ENCODE measurements at places on chromosomes 4 and X. TPM values are rescaled to one million over a fixed set of nuclear protein-coding genes. Genes with fewer than 3 reads are reported as not detected.

Gene TKTL2
- total RNA-seq, result 0.17 TPM

Gene PALLD
- total RNA-seq, result 61.3 TPM

Gene RAB39B
- 21.7 TPM for total RNA-seq

Gene NOX1
- not detected for total RNA-seq

Gene DCHS2
- 7.9 TPM for total RNA-seq

Gene THAP6
- 21.2 TPM for total RNA-seq

Gene SPATA4
- total RNA-seq, result 1.1 TPM

Gene RTL3
- not detected for total RNA-seq

Gene CSAG2
- total RNA-seq, result not detected

Gene COL4A6
- total RNA-seq, result 39.4 TPM

Gene SHROOM2
- 15.5 TPM for total RNA-seq

Gene AVPR2
- total RNA-seq, result 0.11 TPM

Gene SH3BGRL
- total RNA-seq, result 131 TPM

Gene CLCN4
- total RNA-seq, result 63.0 TPM

Gene GPC3
- 109 TPM for total RNA-seq

Gene CCDC160
- 7.4 TPM for total RNA-seq

Gene RIBC1
- total RNA-seq, result 1.8 TPM

Gene BST1
- 14.1 TPM for total RNA-seq

Gene GABRG1
- total RNA-seq, result 5.1 TPM

Gene CCSER1
- total RNA-seq, result 24.6 TPM

Gene AR
- 4.0 TPM for total RNA-seq

Gene UBA6
- total RNA-seq, result 76.6 TPM

Gene BEX5
- total RNA-seq, result 28.3 TPM

Gene KCNIP4
- total RNA-seq, result 12.5 TPM

Gene AFM
- total RNA-seq, result not detected

Gene SATL1
- 1.2 TPM for total RNA-seq

Gene PTPN13
- total RNA-seq, result 66.3 TPM

Gene UNC5C
- total RNA-seq, result 33.2 TPM

Gene POU3F4
- total RNA-seq, result 2.4 TPM

Gene ING2
- 19.6 TPM for total RNA-seq

Gene OPHN1
- total RNA-seq, result 52.6 TPM

Gene WAS
- total RNA-seq, result 3.1 TPM

Gene TADA2B
- 18.4 TPM for total RNA-seq

Gene SCOC
- total RNA-seq, result 68.0 TPM

Gene ATOH1
- total RNA-seq, result 0.77 TPM

Gene NDNF
- total RNA-seq, result 130 TPM

Gene GPC4
- total RNA-seq, result 8.2 TPM

Gene PLCXD1
- 6.7 TPM for total RNA-seq

Gene CSN2
- not detected for total RNA-seq

Gene ASMT
- 0.30 TPM for total RNA-seq

Gene EDA2R
- total RNA-seq, result 3.7 TPM

Gene ADGRG2
- total RNA-seq, result 4.5 TPM

Gene FAM149A
- total RNA-seq, result 20.4 TPM

Gene SPOCK3
- total RNA-seq, result 139 TPM

Gene ADH1A
- 0.11 TPM for total RNA-seq

Gene ZBED1
- 30.7 TPM for total RNA-seq

Gene XAGE2
- total RNA-seq, result 0.50 TPM
